ENCODE measurements at places on chromosomes 6 and 20.

- DNase-seq, result peak; percentile 91
Observed at GRCh38 chr6:143941852-143942627, 66.0 kb downstream of the PLAGL1 start.

DNA sequence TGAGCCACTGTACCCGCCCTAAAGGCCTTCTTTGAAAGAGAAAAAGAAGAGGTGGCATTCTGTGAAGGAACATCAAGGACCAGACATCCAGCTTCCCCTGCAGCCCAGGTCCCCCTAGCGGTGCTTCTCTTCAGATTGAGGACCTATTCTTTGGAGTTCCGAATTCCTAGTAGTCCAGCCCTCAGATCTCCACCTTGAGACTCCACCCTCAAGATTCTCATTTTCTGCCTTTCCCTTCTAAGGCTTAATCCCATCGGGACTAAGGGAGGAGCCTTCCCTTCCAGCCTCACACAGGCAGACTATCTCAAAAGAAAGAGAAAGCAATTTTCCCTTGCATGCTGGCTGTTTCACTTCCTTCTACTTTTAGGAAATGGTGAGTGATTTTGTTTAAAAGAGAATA lies 32.5 kb downstream of the MUC22 start:
- DNase-seq, result peak; percentile 59

DNA sequence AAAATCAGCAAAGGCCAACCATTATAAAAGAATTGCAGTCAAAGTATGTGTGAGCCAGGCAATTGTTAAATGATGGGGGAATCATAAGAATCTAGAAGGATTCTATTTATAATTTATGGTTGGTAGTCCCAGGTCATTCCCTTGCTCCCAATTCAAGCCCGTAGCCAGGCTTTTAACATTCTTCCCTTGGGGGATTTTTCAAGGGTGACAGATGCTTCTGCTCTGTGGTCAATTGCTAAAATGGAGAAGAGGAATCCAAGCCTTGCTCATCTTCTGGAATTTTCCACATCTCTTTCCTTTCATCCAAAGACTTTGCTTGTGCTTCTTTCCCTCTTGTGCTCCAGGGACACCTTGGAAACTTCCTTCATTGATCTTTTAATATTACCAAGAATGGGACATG lies 18.0 kb upstream of the BCAS1 start:
- DNase-seq, result no peak

DNA sequence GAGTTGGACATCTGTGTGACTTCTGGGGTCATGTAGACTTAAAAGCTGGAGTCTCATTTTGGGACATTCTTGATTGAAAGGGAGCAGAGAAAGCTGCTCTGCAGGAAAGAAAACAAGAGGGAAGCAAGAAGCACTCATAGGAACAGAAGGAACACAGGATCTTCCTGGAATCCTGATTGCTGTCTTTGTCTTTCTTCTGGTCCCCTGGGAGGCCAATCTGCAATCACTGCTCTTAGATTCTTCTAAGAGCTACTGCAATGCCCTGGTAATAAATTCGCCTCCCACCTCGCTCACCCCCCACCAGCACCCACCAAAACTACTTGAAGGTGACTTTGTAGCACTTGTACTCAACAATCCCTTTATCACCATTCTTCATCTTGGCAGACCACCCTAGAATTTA lies 51.8 kb downstream of the SLC35B3 start:
- no peak for DNase-seq

GRCh38 chr20:48360342-48360975 lies 467.3 kb downstream of the PREX1 start:
- no peak for DNase-seq

Data from NCI-H82 (cell line).